Peyer's patch (tissue), 4 donors: ENCODE measurements at places on chromosomes 1 and 21. TPM values are rescaled to one million over a fixed set of nuclear protein-coding genes. Genes with fewer than 3 reads are reported as not detected.

Gene HTR1D
- 9.5 TPM for total RNA-seq

Gene UMODL1
- total RNA-seq: 0.53 TPM

Gene DNASE2B
- not detected for total RNA-seq

- peak; percentile 58 for DNase-seq
- H3K4me3 ChIP-seq: peak overlapping the region; percentile 73
- H3K4me1 ChIP-seq: peaks cover 24% of the 10 kb centered on the region
- H3K27me3 ChIP-seq: no peaks in the 10 kb centered on the region
- no peaks in the 10 kb centered on the region for H3K36me3 ChIP-seq
Observed at GRCh38 chr1:235329139-235329902, 951 bp downstream of the GGPS1 start.

GRCh38 chr1:241520080-241520465 lies 518 bp upstream of the FH start:
- peak overlapping the region; percentile 66 for H3K4me3 ChIP-seq
- H3K4me1 ChIP-seq: no peaks in the 10 kb centered on the region
- DNase-seq: no peak
- no peaks in the 10 kb centered on the region for H3K36me3 ChIP-seq
- H3K27ac ChIP-seq: peak overlapping the region; percentile 86

DNA sequence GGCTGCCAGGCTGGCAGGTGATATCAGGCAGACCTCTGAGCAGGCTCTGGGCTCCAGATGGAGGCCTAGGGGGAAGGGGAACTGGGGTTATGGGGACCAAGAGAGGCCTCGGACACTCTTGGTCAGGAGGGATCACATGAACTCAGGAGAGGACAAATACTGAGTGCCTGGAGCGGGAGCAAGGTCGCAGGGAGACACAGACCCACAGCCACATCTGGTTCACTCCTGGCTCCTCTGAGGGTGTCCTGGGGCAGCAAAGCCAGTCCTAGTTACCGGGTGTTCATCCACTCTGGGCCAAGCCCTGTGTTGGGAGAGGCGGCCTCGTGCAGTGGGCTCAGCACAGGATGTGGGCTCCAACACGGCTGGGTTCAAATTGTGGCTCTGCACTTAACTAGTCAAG lies 239.0 kb downstream of the PTPRU start:
- no peak overlapping the region for H3K27ac ChIP-seq
- DNase-seq: no peak
- H3K4me3 ChIP-seq: no peak overlapping the region
- H3K27me3 ChIP-seq: no peaks in the 10 kb centered on the region
- no peaks in the 10 kb centered on the region for H3K4me1 ChIP-seq
- H3K36me3 ChIP-seq: no peaks in the 10 kb centered on the region

DNA sequence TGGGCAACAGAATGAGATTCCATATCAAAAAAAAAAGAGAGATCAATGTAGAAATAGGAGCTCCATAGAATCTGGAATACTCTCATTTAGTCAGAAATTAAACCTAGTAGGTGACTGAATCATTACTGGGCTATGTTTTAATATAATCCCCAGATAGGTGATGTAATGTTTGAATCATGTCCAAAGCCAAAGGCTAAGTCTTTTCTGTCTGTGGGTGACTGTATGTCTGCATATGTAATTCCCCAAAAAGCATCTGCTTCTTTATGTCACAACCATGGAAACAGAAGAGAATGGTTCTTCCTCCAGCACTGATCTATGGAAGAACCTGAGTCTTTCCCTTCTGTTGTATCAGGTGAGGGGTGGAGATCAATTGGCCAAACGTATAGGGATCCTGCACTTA lies 5.8 kb downstream of the LAMC2 start:
- no peaks in the 10 kb centered on the region for H3K4me1 ChIP-seq
- no peak for DNase-seq
- H3K27me3 ChIP-seq: no peaks in the 10 kb centered on the region
- no peak overlapping the region for H3K4me3 ChIP-seq
